ENCODE measurements at places on chromosomes 12 and 14.

DNA sequence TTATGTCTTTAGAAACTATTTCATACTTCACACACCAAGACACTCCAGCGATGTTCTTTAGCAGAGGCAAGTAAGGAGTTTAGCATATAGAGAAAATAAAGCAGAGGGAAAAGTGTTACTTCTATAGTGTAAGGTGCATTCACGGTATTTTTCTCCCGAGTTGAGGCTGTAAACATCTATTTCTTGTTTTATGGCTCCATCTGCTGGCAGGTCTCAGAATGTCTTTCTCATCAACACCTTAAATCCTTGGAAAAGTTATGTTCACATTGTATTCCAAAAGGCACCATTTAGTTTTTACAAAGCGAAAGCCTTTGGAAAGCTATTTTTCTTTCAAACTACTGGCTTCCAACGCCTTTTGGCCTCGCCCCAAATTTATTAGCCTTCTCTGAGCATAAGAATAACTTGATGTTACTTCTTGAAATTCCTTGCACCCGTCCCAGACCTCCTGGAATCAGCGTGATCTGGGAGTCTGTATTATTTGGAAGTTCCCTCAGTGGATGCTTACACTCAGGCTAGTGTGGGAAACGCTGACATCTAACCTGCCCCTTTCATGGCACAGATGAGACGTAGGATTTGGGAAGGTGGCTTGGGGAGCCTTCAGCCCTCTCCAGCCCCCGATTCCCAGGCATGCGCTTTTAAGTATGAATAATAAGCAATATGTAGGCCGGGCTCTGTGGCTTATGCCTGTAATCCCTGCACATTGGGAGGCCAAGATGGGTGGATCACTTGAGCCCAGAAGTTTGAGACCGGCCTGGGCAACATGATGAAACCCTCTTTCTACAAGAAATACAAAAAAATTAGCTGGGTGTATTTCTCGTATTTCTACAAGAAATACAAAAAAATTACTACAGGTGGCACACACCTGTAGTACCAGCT, 1.9 kb upstream of the PIWIL1 start:
- DNase-seq, result peak; percentile 61

GRCh38 chr14:99169776-99170356, 102.1 kb downstream of the BCL11B start:
- DNase-seq, result no peak

GRCh38 chr12:28265435-28266042, 75.3 kb downstream of the CCDC91 start:
- DNase-seq, result no peak

- no peak for DNase-seq
These were observed 62.4 kb downstream of the PPM1A start for GRCh38 chr14:60311417-60311816.

- no peak for DNase-seq
These were observed 22.9 kb downstream of the DYRK4 start for GRCh38 chr12:4584896-4585295.
